ENCODE measurements at places on chromosomes 6 and 20.

- no peak for DNase-seq
Measured at GRCh38 chr6:12071064-12071615, 59.0 kb downstream of the HIVEP1 start.

GRCh38 chr6:111803804-111804203, 69.4 kb downstream of the FYN start:
- no peak for DNase-seq

DNA sequence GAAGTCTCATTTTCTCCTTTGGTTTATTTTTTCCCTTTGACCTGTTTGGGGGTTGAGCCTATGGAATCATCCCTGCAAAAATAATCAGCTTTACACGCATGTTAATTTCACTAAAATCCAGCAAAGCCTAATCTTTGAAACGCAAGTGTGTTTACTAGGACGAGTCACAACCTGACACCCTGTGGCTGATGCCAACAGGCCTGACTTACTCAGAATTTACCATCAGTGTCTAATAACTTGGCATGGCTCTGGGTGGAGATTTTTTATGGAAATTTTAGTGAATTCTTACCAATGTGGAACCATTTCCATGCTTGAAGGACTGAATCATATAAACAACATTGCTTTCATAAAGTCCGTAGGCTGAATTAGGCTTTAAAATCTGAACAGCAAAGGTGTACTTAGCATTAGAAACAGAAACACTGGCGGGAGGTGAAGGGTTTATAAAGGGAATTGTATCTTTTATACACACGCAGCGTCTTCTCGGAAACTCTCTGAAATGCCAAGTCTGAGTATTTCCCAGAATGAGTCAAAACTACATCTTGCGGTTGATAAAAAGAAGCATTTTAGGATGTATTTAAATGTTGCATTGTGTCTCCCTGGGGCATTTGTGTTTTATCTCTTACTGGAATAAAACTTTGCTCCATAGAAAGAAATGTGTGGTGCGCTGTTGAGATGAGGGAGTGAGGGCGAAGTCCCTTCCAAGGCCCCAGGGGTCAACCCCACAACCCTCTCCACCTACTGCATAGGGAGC, 81.2 kb downstream of the DACT2 start:
- DNase-seq: no peak

GRCh38 chr6:7431674-7432390, 42.2 kb downstream of the RIOK1 start:
- no peak for DNase-seq

- no peak for DNase-seq
Measured at GRCh38 chr20:10390709-10391108, 43.3 kb downstream of the MKKS start.

DNA sequence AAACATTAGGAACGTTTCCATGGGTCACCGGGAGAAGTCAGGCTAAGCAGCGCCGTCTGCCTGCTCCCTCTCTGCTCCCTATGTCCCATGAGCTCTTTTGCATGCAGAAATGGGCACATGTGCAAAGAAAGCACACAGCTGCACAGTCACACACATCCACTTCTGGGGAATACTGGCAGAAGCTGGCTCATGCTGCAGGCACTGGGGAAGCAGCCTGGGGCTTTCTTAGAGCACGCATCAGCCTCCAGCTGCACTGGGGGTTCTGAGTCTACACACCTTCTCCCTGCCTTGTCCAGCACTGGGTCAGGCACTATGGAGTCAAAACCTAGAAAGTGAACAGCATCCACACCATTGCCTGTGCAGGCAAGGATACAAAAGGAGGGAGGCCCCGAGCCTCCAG, 76.1 kb upstream of the FOXQ1 start:
- DNase-seq: no peak
